ENCODE measurements at places on chromosomes 4 and X.

GRCh38 chrX:155544881-155545280, 67.9 kb downstream of the TMLHE start:
- DNase-seq: no peak

DNA sequence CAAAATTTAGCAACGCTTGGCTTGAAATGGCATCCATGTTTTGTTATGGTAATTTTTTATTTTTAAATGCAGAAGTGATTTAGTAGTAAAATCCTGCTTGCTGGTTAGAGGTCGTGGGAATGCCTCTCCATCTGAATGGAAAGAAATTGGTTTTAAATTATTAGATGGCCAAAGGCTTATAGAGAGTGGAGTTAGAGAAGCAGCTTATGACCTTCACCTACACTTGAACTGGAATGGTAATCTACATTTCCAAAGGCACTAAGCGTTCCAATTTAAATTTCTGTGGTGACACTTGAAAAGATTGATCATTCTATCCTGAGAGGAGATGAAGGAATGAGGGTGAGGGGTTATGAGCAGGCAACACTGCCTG, 280.7 kb downstream of the RAPGEF2 start:
- DNase-seq: no peak

DNA sequence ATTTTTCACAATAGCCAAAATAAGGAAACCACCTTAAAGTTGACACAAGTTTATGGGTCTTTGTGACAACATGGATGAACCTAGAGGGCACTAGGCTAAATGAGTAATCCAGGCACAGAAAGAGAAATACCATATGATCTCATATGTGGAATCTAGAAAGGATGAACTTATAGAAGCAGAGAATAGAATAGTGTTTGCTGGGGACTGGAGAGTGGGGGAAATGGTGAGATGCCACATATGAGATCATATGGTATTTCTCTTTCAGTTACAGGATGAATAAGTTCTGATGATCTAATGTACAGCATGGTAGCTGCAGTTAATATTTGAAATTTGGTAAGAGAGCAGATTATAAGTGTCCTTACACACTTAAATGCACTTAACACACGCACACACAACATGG, 35.9 kb downstream of the F8A2 start:
- DNase-seq: no peak

GRCh38 chr4:177369372-177369771, 59.7 kb downstream of the NEIL3 start:
- DNase-seq: no peak

DNA sequence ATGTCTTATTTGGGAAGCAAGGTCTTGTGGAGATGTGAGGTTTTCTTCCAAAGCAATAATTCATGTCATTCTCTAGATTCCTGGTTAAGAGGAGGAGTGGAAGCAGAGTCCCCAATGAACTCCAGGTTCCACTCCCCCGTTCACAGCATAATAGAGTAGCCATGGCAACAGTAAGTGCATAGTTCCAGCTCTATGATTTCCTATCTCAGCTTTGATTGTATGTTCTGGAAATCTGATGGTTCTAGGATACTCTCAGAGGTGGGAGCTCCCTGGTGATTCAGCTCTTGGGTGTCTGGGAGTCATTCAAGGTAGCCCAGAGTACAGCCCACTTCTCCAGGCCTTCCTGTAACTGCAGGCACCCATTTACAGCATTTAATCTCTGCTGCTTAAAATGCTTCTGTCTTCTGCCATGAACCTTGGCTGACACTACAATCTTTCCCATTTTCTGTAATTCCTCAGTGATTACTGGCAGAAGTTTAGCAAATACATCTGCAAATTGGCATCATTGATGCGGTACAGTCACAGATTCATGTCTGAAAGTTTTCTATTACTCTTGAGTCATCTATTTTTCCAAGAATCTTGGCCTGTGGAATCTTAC, 242.0 kb downstream of the MAPK10 start:
- DNase-seq: no peak

DNA sequence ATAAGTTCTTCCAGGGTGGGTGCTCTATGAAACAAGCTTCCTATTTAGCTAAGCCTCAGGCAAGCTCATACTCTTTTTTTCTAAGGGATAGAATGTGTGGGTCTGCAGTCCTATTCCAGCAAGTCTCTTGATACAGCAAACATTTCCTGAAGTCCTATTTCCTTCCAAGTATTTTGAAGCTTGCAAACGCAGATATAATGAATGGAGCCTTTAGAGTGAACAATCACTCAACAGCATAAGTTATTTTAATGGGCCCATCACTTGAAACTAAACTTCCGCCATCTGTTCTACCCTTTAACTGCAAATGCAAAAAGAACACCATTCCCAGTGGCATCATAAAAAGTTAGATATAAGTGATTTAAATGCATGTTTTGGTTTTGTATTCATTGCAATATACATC, 108.3 kb upstream of the TAPT1 start:
- DNase-seq: no peak

DNA sequence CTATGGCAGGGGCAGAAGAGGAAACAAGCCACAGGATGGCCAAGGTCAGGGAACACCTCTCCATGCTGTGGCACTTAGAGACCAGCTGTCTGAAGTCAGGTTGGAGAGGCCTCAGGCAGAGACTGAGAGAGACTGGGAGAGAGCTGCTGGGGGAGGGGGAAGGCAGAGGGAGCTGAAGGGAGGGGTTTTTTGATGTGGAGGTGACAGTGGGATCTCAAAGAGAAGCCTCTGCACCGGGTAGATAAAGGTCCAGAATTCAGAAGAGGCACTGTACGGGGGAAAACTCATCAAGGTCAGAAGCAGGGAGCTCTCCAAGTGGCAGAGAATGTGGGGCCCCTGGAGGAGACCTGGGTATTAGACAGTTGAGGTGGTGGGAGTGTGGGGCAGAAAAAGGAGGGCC, 41.6 kb upstream of the HMGB3 start:
- no peak for DNase-seq

GRCh38 chr4:110508827-110509710, 33.1 kb downstream of the ENPEP start:
- no peak for DNase-seq

GRCh38 chr4:110088670-110089069, 109.7 kb downstream of the ELOVL6 start:
- no peak for DNase-seq

DNA sequence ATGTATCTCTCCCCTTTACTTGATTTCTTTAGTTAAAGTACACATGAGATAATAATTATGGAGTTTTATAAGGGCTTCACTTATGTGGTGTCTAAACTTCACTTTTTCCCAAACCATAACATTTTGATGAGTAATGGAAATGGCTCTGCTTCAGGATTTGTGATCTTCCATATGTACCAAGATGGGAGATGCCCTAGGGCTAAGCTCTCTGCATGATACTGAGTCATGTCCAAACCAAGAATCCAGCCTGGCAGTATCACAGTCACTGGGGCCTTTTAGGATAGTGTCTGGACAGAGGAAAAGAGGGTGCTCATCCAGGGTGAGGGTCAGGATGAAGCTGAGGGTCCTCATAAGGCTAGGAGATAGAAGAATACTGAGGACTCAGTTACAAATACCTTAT, 47.9 kb upstream of the PAGE3 start:
- no peak for DNase-seq

GRCh38 chr4:15186149-15186548, 183.9 kb downstream of the CPEB2 start:
- DNase-seq: no peak

DNA sequence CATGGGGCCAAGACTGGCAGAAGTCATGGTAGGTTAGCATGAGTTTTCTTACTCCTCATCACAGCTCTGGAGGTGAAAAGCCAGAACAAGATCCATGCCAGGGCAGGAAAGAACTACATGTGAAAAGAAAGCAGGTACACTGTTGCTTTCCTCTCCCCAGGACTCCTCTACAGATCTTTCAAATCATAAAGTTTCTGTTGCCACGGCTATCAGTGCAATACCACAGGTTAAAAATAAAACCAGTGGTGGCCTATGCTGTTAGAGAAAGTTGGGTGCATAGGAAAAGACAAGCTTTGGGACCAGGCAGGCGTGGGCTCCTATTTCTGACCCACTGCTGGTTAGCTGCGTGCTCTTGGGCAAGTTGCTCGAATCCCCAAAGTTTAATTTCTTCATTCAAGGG, 81.4 kb downstream of the SH3RF1 start:
- DNase-seq: no peak

- DNase-seq: no peak
Measured at GRCh38 chr4:144350706-144351105, 210.2 kb upstream of the GYPA start.

DNA sequence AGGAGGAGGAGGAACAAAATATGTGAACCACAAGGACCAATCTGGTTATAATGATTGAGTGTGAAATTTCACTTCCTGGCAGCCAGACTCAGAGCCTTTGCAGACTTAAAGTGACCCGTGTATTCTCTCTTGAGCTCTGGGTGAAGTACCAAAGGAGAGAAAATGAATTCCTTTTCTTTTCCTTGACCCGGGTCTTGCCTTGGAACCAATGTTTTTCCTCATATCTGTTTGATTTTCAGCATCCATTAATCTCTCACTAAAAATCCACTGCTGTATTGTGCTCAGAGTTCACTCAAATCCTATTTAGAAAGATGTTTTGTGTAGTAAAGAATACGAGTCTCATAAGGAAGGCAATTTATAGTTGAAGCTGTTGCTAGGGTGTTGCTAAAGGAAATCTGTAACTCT, 78.3 kb upstream of the C1QTNF7 start:
- DNase-seq: no peak

- DNase-seq: no peak
Measured at GRCh38 chrX:117996918-117997480, 119.6 kb downstream of the KLHL13 start.

GRCh38 chr4:170465429-170465828, 375.7 kb upstream of the AADAT start:
- DNase-seq: no peak

- no peak for DNase-seq
Measured at GRCh38 chrX:111759686-111760085, 78.7 kb downstream of the ALG13 start.

DNA sequence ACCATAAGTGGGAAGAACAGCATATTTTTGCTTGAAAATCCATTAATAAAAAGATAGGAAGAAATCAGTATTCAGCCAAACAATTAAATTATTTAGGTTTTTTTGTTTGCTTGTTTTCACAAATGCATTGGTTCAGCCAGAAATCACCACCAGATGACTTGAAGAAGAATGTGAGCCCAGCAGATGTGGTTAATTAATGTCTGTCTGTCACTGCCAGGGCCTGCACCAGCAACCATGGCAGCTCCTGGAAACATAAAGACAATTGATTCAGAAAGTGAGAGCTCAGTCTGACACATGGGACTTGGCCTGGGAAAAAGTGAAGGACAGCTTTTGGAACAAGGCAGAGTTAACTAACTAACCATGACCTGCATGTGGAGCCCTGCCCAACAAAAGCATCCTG, 74.0 kb downstream of the MAOB start:
- no peak for DNase-seq

DNA sequence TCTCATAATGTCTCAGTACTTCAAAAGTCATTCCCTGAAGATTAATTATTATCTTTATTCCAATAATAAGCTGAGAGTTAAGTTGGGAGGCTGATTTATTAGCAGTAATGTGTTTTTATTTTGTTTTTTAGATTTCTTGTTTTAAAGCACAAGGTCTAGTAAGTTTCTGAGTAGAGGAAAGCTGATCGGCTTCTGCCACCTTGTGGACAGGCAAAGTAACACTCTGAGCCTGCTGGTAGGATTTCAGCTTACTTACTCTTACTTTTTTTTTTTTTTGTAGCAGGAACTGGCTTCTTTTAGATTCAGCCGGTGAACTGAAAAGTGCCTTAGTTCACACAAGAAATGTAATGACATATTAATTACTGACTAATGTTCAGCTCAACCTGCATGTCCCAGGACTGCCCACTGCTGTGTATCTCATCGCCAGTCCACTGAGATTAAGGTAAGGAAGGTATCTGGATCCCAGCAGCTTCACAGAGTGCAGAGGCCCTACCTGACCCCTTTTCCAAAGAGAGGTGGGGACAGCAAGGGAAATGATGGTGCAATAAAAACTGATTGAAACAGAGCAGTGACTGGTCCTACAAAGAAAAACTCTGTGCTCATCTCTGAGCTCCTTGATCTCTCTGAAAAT, 126.5 kb downstream of the ADGRA3 start:
- DNase-seq: peak; percentile 30

DNA sequence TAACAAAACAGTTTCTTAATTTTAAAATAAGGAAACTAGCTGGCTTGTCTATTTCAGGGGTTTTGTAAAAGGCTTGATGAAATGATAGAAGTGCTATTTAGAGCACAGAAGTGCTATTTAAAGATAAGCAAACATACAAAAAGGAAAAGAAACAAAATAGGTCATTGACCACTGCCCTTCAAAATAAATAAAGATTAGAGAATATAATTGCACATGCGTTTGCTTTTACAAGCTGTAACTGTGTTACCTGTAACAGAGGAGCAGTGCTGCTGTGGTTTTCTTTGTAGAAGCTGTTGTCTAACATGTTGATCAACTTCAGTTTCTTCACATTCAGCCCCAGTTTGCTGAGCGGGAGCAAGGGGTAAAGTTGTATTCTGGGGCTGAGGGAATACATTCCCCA, 63.5 kb downstream of the WNK3 start:
- no peak for DNase-seq

DNA sequence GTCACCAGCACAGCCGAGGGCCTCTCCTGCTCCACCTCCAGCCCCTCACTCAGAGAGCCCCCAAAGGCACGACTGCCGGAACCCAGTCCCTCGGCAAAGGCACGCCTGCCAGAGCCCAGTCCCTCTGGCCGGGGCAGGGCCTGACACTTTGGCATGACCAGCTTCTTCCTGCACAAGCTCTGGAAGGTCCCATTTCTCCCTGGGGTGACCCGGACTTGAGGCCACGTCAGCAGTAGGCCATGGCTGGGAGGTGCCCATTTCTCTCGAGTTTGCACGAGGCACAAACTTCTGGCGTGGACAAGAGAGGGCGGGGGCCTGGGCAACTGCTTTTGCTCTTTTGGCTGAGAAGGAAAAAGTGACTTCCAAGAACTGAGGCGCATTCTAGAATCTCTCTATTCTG, 62.2 kb upstream of the GPR78 start:
- no peak for DNase-seq
